GM12878 (cell line): ENCODE measurements at places on chromosomes 7 and 10. TPM values are rescaled to one million over a fixed set of nuclear protein-coding genes. Genes with fewer than 3 reads are reported as not detected.

The PKD2L1 gene
- total RNA-seq = 0.05 and 0.08 TPM in 2 replicates

DNA sequence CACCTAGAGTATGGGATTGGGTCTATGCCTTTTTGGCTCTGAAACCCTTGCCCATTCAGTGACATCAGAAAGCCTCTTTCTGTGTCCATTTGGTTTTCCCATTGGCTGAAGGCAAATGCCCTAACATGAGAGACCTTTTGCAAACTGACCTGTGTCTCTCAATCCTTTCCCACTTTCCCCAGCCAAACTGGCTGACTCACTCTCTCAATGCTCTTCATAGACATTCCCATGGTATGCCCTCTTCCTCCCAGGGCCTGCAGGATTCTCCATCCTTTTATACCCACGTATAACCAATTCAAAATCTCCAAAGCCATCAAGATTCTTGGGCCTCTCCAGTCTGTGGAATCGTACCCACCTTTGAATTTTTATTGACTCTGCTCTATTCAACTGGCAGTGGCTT, 563.3 kb downstream of the GATA3 start:
- no peaks in the 10 kb centered on the region for H3K36me3 ChIP-seq
- no peak overlapping the region for H3K4me3 ChIP-seq
- no peak for DNase-seq
- no peak overlapping the region for H3K27ac ChIP-seq
- no peaks in the 10 kb centered on the region for H3K4me1 ChIP-seq
- no peaks in the 10 kb centered on the region for H3K27me3 ChIP-seq

The TTYH3 gene
- 67.2 and 71.4 TPM in 2 replicates for total RNA-seq

GRCh38 chr7:69282946-69283345, 315.3 kb upstream of the AUTS2 start:
- no peaks in the 10 kb centered on the region for H3K4me1 ChIP-seq
- H3K4me3 ChIP-seq = no peak overlapping the region
- no peak overlapping the region for H3K27ac ChIP-seq
- DNase-seq = no peak

DNA sequence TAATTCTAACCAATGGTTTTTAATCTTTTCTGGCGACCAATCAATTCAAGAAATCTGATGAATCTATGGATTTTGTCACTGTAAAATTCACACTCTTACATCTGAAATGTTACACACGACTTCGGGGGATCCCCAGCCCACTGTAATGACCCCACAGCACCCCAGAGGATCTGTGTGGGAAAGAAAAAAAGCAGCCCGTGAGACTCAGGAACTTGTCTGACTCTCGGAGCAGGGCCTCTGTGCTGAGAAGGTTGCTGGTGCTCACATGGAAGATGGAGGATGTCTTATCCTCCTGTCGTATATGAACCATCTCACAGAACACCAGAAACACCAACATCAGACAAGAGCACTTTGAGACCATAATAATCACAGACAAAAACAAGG, 228.4 kb upstream of the INHBA start:
- H3K4me1 ChIP-seq = peaks cover 3% of the 10 kb centered on the region; the same call in 1 of the 2 replicates
- H3K27me3 ChIP-seq = no peaks in the 10 kb centered on the region; the same call in 1 of the 2 replicates
- no peak overlapping the region for H3K4me3 ChIP-seq
- no peak overlapping the region for H3K27ac ChIP-seq
- no peak for DNase-seq

The SPDYE8 gene
- not detected in 2 replicates for total RNA-seq

- DNase-seq = no peak
- no peaks in the 10 kb centered on the region for H3K4me1 ChIP-seq
- no peak overlapping the region for H3K27ac ChIP-seq
- no peak overlapping the region for H3K4me3 ChIP-seq
- H3K36me3 ChIP-seq = no peaks in the 10 kb centered on the region
Measured at GRCh38 chr10:112628951-112629609, 182.1 kb downstream of the VTI1A start.

- no peak overlapping the region for H3K27ac ChIP-seq
- no peak for DNase-seq
- no peaks in the 10 kb centered on the region for H3K4me1 ChIP-seq
- H3K4me3 ChIP-seq = no peak overlapping the region
Measured at GRCh38 chr10:99280472-99280871, 44.8 kb upstream of the HPSE2 start.

GRCh38 chr10:33406596-33406995, 72.1 kb upstream of the NRP1 start:
- H3K27ac ChIP-seq = no peak overlapping the region
- no peaks in the 10 kb centered on the region for H3K36me3 ChIP-seq
- no peaks in the 10 kb centered on the region for H3K4me1 ChIP-seq

The RSPH10B2 gene
- 0.21 TPM in 1 of 2 replicates, not detected in the other for total RNA-seq

GRCh38 chr10:128087146-128087883, 38.9 kb downstream of the MKI67 start:
- H3K4me3 ChIP-seq = no peak overlapping the region
- no peaks in the 10 kb centered on the region for H3K36me3 ChIP-seq
- H3K4me1 ChIP-seq = no peaks in the 10 kb centered on the region
- DNase-seq = no peak
- H3K27ac ChIP-seq = no peak overlapping the region

DNA sequence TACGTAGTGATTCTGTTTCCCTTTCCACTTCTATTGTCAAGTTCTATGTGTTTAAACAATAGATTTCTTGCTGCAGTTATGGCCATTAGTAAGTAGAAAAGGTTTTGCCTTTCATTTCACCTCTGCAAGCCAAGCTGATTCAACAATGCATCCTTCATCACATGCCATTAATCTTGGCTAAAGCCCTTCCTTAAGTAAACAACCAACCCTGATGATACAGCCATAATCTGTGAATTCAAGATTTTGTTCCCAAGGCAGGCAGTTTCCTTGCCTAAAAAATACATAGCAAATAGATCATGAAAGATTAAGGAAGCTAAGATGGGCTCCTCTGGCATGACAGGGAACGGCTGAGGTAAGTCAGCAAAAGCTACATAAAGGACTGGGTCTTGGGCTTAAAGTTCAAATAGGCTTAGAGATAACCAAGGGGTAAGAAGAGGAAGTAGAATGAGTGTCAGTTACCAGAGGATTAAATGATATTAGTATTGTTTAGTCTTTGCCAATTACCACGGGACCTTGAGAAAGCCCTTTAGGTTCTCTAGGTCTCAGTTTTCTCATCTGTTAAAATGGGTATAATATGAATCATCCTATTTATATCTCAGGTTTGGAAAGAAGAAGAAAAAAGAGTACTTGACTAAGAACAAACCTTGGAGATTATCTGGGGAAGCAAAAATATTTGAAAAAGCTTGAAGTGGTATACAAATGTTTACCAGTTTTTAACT, 35.9 kb upstream of the ANK3 start:
- no peaks in the 10 kb centered on the region for H3K27me3 ChIP-seq
- H3K4me1 ChIP-seq = no peaks in the 10 kb centered on the region
- H3K27ac ChIP-seq = no peak overlapping the region
